ENCODE measurements at places on chromosomes 7 and 10.
A peak's percentile ranks its signal among the peaks of the same experiment; 100 is the strongest.

- no peak for DNase-seq
These were observed 157.0 kb downstream of the DNAJB6 start for GRCh38 chr7:157493776-157494175.

GRCh38 chr10:47277352-47278151 lies 22.4 kb upstream of the GDF10 start:
- DNase-seq, result no peak

- DNase-seq, result peak; percentile 43
These were observed 105.1 kb downstream of the NRP1 start for GRCh38 chr10:33229252-33229948.

GRCh38 chr7:158406364-158406763 lies 181.3 kb downstream of the PTPRN2 start:
- no peak for DNase-seq

DNA sequence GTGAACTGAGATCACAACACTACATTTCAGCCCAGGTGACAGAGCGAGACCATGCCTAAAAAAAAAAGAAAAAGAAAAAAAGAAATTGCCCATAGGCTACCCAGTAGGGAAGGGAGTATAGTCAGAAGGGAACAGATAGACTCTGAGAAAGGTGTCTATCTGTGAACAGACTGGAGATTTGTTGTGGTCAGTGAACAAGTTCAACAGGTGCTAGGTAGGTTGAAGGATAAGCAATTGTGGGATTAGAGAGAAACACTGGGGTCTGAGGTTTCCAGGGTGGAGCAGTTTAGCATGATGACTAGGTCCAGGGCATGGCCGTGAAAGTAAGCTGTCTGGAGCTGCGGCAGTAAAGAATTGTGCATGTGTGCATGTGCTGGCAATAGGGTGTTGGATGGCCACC lies 6.9 kb downstream of the LRGUK start:
- no peak for DNase-seq

DNA sequence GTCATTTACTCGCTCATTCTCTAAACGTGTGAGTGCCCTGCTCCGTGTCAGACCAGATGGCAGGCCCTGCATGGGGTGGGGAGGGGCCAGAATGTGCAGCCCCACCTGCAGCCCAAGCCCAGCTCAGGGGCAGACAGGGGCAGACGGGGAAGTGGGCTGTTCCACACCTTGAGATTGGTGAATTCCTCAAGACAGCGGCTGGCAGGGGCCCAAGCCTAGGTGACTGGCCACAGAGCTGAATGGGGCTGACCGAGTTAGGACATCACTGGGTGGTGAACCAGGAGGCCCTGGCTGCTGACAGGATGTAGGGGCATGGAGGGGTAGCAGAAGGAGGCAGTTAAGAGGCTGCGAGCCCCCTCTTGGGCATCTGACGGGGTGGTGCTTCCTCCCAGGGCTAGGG lies 79.1 kb downstream of the MGMT start:
- DNase-seq, result no peak

GRCh38 chr7:24384362-24385030 lies 100.5 kb downstream of the NPY start:
- no peak for DNase-seq

DNA sequence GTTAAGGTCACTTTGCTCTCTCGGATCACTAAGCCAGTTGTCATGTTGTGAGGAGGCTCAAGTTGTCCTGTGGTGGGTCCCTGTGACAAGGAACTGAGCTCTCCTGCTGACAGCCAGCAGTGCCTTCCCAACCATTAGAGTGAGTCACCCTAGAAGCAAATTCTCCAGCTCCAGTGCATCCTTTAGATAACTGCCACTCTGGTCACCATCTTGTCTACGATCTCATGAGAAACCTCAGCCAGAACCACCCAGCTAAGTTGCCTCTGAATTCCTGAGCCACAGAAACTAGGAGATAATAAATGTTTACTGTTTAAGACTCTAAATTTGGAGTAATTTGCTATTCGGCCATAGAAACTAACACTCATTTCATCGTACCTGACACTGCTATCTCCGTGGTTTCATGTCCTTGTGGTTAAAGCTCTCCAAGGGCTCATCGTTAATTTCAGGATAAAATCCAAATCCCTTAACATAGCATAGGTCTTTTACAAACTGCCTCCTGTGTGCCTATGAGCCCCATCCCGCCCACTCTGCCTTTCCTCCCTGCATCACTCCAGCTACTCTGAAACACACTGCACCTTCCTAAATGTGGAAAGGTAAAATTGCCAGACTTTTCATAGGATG lies 56.5 kb upstream of the WIPF3 start:
- no peak for DNase-seq

GRCh38 chr10:124603376-124604213 lies 140.6 kb downstream of the FAM53B start:
- DNase-seq, result no peak

GRCh38 chr10:54469587-54470323 lies 331.3 kb downstream of the PCDH15 start:
- no peak for DNase-seq

- DNase-seq, result no peak
These were observed 14.8 kb upstream of the DNAJC12 start for GRCh38 chr10:67852761-67853160.

DNA sequence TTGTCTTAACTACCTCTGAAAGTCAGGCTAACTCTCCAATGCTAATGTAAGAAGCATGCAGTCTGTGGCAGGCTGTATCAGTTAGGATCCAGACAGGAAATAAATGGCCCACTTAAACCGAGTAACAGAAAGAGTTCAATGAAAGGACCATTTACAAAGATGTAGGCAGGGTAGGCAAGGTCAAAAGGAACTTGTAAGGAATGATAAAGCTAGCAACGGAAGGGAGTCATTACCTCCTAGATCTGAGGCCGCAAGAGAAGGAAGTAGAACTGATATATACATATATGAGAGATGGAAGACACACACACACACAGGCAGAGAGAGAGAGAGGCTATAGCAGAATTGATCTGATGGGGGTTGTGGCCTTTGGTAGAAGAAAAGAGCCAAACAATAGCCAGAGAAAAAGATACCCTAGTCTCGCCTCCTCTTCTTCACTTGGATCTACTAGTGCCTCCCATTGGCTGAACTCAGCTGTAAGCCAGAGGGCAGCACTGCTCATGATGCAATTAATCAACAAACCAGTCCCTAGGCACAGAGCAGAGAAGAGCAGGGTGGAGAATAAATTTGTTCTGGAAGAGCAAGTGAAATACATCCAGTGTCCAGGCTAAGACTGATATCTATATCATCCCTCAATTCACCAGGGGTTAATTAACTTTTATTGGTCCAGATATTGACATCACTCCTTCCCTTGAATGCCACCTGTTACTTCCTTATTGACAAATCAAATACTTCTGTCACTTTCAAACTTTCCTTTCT lies 91.2 kb downstream of the LSMEM1 start:
- DNase-seq, result no peak

DNA sequence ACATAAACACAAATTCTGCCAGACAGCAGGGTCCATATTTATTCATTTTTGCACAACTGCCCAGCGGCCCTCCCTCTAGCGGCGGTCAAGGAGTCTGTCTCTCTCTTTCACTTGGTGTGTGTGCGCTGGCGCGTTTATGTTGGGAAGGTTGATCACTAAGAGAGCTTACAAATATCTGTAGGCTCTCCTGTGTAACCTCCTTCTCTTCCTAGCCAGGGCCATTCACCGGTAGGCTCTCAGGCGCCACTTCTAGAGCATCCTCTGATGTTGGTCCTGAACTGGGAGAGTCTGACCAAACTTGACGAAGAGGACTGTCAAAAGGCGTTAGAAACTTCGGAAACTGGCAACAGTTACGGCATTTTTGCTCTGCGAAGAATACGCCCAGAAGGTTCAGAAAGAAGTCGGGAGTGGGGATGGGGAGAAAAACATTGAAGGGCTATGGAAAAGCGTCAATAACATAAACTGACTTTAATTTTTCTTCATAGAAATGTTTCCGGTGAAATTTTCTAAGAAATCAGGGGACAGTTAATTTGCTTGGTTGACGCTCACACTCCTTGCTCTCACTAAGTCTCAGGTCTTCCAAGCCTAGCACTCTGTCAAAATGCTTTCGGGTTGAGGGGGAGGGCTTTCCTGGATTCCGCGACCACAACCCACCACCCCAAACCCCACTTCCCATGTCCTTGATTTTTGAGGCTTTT lies 731.1 kb downstream of the ZWINT start:
- DNase-seq, result peak; percentile 80

- no peak for DNase-seq
These were observed 30.0 kb upstream of the INHBA start for GRCh38 chr7:41732843-41733306.

DNA sequence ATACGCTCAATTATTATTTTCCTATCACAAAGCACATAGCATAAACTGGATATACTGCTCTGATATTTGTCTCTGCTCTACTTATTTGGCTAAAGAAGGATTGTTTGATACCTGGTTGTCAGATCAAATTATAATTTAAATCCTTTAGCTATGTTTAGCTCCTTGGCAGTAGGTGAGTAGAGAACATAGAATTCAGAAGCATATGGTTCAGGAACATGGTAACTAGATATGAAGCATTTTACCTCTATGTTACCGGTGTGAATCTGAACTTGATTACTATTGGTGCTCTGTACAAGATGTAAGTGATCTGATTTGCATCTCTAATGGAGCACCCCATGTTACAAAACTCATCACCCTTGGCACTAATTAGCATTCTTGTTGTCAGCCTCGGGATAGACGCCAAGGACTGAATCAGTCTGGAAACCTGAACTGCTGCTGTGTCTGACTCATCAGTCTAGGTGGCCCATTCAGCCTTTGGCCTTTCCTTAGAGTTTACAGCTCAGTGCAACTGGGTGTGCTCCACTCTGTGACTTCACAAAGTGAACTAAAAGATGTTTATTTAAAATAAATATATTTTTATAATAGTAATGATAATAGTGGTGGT lies 12.3 kb upstream of the MYPN start:
- DNase-seq, result no peak

- no peak for DNase-seq
These were observed 20.0 kb downstream of the UNC5B start for GRCh38 chr10:71232089-71232998.
